ENCODE measurements at places on chromosomes 5 and 9.

DNA sequence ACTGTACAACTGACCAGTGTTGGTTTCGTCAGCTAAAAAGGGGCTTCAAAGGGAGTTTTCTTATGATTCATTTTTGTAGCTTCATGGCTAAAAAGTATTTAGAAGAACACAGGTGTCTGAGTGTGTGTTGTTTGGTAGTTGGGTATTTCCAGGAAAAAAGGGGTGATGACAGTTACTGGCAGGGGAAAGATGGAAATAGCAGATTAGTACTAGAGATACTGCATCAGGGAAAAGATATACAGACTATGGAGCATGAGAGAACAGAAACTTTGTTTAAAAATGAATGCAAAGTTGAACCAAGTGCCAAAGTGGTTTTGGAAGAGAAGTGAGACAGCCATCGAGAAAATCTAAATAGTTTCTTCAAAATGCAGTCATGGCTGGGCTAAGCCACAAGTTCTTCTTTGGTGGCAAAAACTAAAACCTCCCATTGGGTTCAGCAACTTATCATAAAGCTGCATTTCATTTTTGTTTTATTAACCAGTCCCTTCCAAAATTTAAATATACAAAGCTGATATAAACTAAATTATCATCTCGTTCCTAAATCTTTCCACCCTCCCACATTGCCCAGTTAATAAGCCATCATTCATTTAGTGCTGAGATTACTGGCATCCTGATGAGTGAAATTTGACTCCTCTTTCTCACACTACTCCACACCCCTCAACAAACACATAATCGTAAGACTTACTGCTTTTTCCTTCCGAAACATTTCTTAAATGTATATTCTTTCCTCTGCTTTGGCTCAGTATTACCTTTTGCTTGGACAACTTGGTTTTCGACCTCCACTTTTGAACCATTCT lies 33.5 kb downstream of the ELL2 start:
- no peak for DNase-seq

- no peak for DNase-seq
These were observed 102.4 kb downstream of the CDK5RAP2 start for GRCh38 chr9:120477534-120478001.

- DNase-seq: no peak
These were observed 591.4 kb downstream of the CCDC171 start for GRCh38 chr9:16143947-16144890.

DNA sequence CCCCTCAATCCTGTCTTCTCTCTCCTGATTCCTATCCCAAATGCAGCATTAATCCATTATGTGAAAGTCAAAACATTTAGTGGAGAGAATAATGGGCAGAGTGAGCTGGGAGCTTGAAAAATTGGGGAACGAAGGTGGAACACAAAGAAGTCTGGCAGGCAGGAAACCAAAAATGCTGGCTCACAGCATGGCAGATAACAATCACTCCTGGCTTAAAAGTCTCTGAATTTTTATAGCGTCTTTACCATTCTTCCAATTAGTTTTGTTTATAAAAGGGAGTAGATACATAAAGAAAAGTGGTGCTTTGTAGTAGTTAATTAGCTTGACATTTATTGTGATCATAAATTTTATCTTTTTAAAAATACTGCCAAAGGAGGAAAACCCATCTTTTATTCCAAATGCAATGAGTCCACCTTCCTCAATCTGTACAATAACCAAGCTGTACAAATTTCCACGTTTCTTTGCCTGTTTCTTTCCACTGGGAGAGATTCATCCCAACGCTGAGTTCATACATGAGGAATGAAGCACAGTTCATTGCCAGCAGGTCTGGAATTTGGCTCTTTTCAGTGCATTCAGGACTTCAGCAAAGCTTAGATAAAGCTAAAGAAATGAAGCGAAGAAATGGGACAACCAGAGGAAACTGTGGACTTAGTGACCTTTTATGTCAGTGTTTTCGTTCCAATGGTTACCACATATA lies 174.7 kb downstream of the HMHB1 start:
- DNase-seq: no peak

DNA sequence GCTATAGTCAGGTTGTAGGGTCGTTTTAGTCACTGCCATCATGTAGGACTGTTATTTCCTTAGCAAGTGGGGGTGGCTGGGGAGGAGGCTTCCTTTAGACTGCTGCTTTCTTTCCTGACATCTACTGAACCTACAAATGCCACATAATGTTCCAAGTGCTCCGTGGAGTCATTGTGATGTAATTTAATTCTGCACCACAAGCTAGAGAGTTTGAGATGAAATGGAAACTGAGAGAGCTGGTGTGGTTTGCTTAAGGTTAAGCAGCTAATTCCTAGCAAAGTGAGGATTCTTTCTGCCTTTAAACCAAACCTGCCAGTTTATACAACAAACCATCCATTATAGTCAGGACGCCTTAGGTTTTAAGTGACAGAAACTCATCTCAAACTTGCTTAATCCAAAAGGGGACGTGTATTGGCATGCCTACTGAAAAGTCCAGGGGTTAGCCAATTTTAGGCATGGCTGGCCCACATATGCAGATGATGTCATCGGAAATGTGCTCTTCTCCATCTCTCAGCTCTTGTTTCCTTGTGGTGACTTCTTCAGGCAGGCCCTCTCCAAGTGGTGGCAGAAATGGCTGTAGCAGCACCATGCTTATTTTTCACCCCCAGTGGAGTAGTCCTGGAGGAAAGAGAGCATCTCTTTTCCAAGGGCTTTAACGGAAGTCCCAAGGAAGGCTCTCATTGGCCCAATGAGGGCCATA lies 30.5 kb downstream of the ZNF618 start:
- DNase-seq: no peak

GRCh38 chr5:172562443-172562842 lies 78.6 kb upstream of the NEURL1B start:
- no peak for DNase-seq

GRCh38 chr9:92648474-92648971 lies 21.4 kb downstream of the IPPK start:
- no peak for DNase-seq

DNA sequence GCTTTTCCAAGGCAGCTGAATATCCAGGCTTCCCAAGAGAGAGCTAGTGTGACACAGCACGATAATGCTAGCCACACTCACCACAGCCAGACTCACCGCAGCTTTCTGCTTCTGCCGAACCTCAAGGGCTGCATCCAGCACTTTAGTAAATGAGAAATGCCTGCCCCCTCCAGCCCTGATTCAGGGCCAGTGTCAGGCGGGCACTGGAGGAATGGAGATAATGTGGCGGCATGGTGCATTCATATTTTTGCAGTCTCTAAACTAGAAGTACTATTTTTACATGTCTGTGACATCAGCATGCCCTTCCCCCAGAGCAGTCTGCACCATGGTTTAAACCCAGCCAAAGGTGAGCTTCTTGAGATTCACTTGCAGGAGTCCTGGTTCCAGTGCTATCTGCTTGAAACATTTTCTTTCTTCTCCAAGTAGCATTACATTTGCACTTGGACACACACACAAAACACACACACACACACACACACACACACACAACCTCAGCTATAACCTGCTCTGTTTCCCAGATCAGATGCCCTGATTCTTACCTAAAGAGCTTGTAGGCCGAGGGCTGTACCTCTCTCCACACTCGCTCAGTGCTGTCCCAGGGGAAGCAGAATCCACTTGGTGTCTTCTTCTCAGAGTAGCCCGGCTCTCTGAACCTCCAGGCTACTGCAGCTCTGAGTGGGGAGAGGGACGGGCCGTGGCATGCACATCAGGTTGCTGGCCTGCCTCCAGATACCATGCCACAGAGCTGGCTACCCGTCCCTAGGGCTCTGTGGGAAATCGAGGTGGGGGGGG lies at the start of gene FGF1:
Gene FGF1 (minus strand): TSS at position 673 of the 792 bp plus-strand sequence. CDS start 71,963 bp downstream, outside the sequence.
- no peak for DNase-seq

DNA sequence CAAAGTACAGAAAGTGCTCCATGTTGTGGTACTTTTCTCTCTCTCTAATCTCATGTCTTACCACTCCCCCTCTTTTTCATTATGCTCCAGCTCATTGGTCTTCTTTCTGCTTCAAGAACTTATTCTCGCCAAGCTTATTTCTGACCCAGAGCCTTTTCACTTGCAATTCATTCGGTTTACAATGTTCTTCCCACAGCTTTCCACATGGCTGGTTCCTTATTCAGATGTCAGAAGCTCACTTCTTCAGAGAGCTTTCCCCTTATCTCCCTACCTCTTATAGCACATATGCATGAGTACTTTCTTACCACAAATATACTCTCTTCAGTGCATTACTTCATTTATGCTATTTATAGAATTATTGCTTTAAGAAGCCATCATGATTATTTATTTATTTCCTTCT lies 338.8 kb upstream of the ATP10B start:
- no peak for DNase-seq

- no peak for DNase-seq
These were observed 55.6 kb upstream of the LMX1B start for GRCh38 chr9:126558051-126558665.

DNA sequence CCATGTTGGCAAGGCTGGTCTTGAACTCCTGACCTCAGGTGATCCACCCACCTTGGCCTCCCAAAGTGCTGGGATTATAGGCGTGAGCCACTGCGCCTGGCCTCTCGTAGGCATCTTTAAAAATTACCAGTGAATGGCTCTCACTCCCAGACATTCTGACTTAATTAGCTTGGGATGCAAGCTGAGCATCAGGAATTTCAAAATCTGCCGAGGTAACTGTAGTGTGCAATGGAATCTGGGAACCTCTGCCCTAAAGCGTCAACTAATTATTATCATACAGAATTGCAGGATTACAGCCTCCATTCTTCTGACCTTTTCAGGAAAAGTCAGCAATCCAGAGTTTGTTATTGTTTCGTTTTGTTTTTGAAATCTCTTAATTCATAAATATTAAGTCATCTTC lies 213.4 kb upstream of the DMAC1 start:
- DNase-seq: no peak

GRCh38 chr9:14242150-14242805 lies 71.7 kb downstream of the NFIB start:
- DNase-seq: no peak

GRCh38 chr9:17906841-17907778 lies 328.2 kb downstream of the SH3GL2 start:
- no peak for DNase-seq

DNA sequence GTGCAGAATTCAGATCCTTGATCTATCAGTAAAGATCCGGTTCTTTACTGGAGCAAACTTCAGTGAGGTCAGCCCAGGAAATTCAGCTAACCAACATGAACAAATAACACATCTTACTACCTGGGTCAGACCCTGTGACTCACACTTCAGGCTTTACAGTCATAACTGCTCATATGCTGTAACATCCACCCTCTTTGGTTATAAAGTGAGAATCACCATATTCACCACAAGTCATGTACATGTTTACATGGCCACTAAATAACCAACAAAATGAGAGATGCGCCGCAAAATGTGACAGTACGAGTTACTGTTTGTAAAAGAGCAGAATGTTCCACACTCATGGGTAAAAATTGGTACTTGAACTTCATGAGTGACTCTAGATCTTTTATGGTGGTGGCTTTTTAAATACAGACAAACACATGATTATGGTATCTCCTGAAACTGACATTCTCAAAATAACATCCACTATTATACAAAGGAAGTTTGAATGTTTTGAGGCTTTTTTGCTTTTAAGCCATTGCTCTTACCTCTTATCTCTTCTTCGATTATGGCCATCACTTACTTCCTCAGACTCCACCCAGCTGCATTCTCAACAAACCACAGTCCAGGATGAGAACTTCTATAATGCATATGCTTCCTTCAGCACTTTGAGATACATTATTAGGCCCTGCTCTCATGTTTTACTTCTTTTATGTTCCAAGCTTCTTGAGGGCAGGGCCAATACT lies 516.6 kb downstream of the RAB3C start:
- DNase-seq: no peak

- no peak for DNase-seq
These were observed 11.7 kb downstream of the CAVIN4 start for GRCh38 chr9:100589582-100589981.

DNA sequence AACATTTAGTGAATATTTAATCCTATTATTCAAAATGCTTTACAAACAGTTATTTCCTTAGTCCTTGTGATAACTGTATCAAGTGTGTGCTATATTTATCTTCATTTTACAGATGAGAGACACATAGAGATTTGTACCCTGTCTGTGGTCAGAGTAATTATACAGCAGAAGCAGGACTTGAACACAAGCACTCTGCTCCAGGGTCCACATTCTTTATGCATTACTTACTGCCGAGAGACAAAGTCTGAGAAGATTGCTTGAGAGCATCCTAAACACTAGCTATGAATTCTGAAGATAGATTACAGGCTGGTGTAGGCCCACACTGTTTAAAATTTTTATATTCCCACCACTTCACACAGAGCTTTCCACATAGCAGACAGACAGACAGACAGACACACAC lies 926.1 kb upstream of the DMAC1 start:
- DNase-seq: no peak

- no peak for DNase-seq
These were observed 4.7 kb upstream of the SLC2A6 start for GRCh38 chr9:133483611-133484010.

DNA sequence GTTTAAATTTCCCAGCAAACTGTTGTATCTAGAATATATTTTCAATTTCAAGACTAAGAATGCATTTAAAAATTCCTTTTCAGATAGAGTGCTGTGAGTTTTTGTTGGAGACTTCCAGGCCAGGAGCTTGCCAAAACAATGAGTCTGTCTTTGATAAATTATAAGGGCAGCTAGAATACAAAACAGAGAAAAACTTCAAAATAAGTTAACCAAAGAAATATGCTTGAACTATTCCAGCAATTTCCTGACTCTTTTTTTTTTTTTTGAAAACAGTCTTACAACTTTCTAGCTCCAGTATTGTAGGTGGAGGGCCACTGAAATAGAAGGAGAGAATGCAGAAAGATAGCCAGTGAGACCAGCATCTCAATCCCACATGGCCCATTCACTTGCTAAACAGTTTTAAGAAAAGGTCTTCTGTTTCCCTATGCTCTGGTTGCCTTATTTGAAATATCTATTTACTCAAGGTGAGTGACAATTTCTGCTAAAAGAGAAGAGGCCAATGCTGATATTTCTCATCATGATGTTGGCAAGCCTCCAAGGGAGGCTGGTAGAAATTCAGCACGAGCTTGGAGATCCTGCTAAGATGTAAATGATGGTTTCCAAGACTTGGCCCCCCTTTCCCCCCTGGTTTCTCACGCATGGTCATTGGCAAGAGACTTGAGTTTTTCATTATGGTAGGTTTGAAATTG lies 103.2 kb downstream of the USP20 start:
- DNase-seq: no peak

DNA sequence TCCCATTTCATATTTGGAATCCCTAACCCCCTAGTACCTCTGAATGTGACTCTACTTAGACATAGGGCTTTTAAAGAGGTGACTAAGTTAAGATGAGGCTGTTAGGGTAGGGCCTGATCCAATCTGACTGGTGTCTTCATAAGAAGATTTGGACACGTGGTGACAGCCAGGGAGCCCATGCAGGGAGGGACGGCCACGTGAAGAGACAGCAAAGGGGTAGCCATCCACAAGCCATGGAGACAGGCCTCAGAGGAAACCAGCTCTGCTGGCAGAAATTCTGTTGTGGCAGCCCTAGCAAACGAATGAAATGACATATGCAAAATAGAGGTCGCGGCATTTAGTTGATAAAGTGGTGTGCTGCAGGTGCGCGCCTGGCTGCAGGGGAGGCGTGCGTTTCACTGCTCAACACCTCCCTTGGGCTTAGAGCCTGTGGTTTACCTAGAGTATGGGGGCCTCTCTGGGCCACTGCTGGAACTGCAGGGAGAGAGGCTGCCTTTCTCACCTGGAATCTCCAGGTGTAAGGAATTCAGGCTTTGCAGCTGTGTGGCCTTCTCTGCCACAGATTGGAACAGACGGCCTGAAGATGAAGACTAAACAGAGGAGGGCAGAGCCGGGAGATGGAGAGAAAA lies 7.1 kb upstream of the AFAP1L1 start:
- no peak for DNase-seq

- no peak for DNase-seq
These were observed 211.5 kb upstream of the TARS1 start for GRCh38 chr5:33229216-33229615.

- no peak for DNase-seq
These were observed 52.6 kb downstream of the IPPK start for GRCh38 chr9:92617195-92617813.

Measured in esophagus squamous epithelium (tissue), 5 donors.